ENCODE measurements at places on chromosomes 11 and 22.

DNA sequence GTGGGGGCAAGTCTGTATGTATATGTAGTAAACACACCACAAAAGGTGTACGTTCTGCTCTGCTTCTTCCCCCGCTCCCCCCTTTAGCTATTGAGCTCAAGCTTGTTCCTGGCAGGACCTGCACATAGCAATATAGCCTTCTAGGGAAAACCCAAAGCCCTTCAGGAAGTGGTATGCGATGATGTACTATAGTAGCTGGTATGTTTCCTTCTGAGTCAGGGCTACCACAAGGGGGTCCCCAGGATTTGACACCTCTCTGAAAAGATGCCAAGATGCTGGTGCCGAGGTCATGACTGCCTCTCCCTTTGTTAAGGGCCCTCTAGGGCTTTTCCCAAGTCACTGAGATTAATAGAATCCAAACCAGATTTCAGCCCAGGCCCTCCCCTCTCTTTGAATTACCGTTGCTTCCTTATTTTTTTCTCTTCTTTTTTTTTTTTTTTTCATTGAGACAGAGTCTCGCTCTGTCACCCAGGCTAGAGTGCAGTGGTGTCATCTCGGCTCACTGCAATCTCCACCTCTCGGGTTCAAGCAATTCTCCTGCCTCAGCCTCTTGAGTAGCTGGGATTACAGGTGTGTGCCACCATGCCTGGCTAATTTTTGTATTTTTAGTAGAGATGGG lies 268.4 kb downstream of the ETS1 start:
- DNase-seq, result peak; percentile 57

GRCh38 chr22:22392131-22392530 lies 116.4 kb downstream of the ZNF280B start:
- no peak for DNase-seq

GRCh38 chr11:2459016-2459725 lies 14.4 kb downstream of the KCNQ1 start:
- no peak for DNase-seq

DNA sequence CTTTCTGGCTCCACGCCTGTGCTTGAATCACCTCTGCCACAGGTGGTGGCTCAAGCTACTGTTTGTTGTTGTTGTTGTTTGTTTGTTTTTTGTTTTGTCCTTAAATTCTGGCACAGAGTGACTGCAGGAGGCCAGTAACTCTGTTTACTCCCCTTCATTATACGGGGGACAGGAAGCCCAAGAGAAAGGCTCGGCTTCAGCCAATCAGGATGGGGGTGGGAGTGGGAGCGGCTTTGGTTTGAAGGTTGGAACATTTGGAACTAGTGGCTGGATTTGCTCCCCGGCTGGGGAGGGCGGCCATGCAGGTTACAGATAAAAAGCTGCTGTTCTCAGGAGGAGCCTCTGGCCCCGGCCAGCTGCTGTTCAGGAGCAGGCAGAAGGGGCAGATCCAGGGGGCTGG lies 19.7 kb upstream of the CABP2 start:
- DNase-seq, result no peak

GRCh38 chr11:58900479-58901420 lies 38.5 kb upstream of the GLYATL1 start:
- DNase-seq, result peak; percentile 82

- peak; percentile 72 for DNase-seq
These were observed 10.5 kb upstream of the MFNG start for GRCh38 chr22:37496651-37497050.

DNA sequence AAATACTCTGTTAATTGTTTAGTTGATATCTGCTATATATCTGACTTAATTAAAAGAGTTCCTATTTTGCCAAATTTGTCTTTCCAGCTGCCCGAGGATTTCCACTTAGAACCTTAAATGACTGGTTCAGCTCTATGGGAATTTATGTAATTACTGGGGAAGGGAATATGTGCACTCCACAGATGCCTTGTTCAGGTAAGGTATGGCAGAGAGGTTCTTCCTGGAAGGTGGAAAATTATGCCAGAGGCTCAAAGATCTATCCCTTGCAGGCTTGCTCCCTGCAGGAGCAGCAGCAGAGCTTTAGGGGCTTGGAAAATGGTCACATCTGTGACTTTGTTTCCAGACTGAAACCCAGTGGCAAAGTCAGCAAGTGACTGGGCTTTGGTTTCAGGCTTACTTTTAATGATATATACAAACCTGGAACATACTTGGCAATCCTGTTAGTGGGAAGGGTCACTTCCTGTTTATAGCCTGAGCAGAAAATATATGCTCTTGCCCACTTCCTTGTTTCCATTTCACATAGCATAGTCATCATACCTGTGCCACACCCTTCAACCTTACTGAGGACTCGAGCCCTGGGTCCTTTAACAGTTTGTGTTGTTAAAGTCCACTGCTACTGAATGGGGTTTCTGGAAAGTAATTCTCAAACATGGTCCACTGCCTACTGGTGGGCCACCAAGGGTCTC lies 23.7 kb downstream of the WBP2NL start:
- no peak for DNase-seq

DNA sequence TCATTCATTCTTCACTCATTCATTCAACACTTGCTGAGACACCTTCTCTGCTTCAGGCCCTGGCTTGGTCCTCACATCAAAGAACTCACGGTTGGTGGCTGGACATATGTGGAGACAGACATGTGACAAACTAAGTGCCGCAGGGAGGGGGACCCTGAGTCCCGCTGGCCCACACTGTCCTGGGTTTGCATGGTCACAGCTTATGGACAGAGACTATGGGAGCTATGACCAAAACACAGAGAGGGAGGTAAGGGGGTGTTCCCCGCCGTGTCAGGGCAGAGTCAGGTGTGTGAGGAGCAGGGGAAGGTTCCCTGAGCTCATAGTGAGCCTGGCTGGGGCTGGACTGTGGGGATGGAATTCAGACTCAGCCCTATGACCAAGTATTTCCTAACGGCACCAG lies 123.1 kb downstream of the MPPED1 start:
- no peak for DNase-seq

DNA sequence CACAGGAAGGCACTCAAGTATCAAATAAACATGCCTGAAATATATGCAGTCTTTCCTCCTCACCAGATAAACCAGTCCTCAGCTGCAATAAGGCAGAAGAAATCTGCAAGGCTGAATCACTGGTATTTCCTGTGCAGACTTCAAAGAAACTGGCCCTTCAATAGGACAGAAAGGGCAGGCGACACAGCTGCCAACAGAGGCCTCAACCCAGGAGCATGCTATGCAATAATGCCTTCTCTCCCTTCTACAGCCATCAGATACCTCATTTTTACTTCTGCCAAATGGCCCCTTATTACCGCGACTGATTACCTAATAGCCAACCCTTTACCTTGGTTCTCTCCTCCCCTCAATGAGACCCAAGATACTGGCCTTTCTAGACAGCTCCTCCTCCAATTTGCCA lies 8.0 kb downstream of the NUMA1 start:
- DNase-seq, result peak; percentile 82

DNA sequence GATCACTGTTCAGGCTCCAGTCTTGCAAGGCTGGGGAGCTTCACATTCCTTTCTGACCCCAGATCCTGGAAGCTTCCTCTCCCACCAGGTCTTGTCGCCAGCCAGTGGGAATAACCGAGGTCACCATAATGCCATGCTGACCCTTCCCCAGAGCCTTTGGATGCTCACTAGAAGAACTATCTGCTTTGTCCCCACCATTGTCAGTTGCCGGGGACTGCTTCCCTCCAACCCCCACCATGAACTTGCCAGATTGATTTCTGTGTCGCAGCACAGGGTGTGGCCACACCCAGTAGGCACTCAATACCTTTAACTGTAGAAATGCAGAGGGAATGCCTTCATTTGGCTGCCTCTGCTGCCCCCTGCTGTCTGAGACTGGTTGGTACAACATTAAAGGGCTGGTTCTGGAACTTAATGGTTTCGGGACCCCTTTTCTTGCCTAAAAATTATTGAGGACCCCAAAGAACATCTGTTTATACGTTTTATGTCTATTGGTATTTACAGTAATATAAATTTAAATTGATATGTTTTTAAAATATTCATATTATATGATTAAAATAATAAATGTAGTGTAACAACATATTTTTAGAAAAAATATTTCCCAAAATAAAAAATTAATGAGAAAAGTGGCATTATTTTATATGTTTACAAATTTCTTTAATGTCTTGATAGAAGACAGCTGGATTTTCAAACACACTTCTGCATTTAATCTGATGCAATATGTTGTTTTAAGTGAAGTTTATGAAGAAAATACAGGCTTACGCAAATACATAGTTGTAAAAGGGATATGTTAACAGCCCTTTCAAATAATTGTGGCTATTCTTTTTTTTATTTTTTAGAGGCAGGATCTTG lies 6.7 kb upstream of the GDPD5 start:
- peak; percentile 46 for DNase-seq

GRCh38 chr22:48103126-48103875 lies 1340.9 kb downstream of the TBC1D22A start:
- no peak for DNase-seq

- no peak for DNase-seq
These were observed at the start of gene ZBTB16 for GRCh38 chr11:114059278-114059983. TSS of gene ZBTB16 (plus strand) at chr11:114059711. CDS start at chr11:114063301, 3,590 bp downstream.

- DNase-seq, result no peak
These were observed 60.5 kb downstream of the NAT10 start for GRCh38 chr11:34165786-34166555.

DNA sequence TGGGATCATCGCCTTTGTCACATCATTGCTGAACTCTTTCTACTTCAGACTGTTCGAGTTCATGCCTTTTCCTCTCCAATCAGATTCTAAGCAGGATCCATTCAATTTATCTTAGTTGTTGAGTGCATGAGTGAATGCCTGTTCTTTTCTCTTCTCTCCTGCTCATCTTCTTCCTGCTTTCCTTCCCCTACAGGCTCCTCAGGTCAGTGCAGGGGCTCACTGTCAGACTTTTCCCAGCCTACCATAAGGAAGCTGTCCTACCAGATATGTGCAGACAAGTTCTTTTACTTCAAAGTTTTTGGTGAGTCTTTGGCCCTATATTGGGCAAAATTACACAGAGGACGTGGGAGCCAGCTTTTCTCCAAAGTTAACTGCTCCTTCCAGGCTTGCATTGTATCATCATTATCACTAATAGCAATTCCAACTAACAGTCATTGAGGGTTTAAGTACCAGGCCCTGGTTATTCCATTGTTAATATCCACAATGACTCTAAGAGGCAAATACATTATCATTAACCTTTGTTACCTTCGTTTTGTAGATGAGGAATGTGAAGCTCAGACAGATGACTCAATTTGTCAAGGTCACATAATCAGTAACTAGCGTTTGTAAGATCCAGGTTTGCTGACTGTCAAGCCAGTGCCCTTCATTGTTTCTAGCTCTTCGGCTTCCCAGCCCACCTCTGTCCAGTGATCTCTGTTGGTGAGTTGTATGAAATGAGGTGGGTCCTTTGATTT lies 30.4 kb downstream of the OR6Q1 start:
- peak; percentile 24 for DNase-seq

DNA sequence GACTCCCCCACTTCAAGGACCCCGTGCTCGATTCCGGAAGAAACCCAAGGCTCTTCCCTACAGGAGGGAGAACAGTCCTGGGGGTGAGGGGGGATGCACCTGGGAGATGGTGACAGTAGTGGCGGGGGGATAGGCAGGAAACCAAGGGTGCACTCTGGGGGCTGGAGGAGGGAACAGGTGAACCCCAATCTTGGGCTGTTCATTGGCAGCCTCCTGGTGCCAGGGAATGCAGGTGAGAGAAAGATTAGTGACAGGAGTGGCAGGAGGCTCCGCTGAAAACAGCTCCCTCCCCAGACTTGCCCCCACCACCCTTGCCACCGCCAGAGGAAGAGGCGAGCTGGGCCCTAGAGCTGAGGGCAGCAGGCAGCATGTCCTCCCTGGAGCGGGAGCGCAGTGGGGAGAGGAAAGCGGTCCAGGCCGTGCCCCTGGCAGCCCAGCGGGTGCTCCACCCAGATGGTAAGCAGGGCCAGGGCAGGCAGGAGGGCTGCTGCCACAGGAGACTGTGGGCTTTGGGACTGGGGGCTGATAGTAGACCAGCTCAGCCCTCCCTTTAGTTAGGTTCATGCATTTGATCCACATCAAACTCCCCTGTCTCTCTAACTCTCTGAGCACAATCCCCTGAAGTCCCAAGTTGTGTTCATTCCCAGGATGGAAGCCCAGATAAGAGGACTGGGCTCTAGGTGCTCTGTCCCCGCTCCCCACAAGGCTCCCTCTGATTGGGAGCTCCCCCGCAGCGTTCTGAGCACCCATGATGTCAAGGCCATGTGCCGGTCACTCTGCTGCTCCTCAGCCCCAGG lies 14.5 kb downstream of the ROBO3 start:
- DNase-seq, result no peak

DNA sequence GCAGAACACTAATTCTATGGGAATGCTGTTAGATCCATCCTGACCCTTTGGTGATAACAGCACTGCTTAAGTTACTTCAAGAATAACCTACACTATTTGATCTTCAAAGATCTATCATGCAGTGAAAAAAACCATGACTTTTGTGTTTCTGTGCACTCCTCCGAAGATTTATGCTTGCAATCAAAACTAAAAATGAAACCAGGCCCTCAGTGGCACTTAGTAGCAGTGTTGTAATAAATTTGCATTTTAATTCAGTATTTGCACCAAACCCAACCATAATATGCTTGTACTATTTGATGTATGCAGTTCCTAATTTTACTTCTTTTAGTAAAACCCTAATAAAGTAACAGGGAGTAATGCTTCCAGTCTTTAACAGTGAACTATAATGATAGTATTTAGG lies 130.7 kb downstream of the SOX6 start:
- no peak for DNase-seq

DNA sequence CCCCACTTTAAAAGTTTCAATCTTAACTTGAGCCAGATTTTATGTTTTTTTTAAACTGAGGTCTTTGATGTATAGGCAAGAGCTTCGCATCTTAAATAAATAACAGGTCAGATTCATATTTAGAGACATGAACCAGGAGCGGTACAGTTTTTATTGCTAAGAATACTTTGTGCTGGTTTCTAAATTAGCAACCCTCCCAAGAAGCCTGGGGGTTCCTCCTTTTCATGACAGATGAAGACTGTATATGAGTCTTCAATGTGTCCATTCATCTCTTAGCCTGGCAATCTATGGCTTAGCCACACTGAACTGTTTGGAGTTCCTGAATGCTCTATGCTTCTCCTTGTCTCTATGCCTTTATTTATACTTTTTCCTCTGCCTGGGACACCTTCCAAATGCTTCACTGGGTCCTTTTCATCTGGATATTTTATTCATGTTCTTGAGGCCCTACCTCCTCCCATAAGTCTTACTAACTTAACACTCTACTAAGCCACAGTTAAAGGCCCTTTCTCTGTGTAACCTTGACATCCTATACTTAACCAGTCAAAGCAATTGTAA lies 338.6 kb downstream of the INSC start:
- no peak for DNase-seq

DNA sequence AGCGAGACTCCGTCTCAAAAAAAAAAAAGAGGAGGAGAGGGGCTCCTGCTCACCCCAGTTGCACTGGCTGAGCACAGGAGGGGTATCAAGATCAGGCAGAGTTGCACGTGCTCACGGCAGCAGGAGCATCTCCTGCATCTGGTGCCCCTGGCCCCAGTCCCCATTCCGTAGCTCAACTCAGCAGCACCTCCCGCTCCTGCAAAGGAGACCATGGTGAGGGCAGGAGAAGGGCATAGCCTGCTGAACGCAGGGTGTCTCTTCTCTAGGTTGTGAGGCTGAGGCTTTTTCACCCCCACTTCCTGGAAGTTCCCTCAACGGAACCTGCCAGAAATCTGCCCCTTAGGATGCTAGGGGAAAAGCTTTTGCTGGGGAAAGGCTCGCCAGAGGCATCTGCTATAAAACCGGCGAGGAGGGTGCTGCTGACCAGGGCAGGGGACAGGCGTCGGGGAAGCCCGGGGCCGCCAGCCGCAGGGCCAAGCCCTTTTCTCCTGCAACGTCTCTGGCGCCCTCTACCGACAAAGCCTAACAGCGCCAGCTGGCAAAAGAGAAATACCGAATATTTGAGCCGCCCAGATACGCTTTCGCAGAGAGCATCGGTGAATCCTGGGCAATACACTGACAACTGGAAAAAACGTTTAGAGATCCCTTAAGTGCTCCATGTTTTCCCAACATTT lies 1.0 kb upstream of the PPP6R2 start:
- DNase-seq, result peak; percentile 79

Measured in fibroblast of skin of abdomen (primary cell).